WTC11 (cell line): ENCODE measurements at places on chromosomes 6 and 20. TPM values are rescaled to one million over a fixed set of nuclear protein-coding genes. Genes with fewer than 3 reads are reported as not detected.

DNA sequence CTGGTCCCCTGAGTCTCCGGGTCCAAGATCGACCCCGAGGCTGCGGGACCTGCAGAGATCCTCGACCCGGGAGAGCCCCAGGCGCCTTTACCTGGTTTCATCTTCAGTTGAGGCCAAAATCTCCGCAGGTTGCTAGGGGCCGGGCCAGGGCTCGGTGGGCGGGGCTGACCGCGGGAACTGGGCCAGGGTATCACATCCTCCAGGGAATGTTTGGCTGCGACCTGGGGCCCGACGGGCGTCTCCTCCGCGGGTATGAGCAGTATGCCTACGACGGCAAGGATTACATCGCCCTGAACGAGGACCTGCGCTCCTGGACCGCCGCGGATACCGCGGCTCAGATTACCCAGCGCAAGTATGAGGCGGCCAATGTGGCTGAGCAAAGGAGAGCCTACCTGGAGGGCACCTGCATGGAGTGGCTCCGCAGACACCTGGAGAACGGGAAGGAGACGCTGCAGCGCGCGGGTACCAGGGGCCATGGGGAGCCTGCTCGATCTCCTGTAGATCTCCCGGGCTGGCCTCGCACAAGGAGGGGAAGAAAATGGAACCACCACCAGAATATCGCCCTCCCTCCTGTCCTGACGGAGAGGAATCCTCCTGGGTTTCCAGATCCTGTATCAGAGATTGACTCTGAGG lies 53.8 kb upstream of the POLR1H start:
- no peaks in the 10 kb centered on the region; the same call in 1 of the 2 replicates for H3K36me3 ChIP-seq
- peaks cover 9% of the 10 kb centered on the region for H3K4me1 ChIP-seq
- peak overlapping the region; percentile 75 for H3K4me3 ChIP-seq
- H3K27ac ChIP-seq, result no peak overlapping the region
- peaks cover 83% of the 10 kb centered on the region for H3K27me3 ChIP-seq

Gene XKR7
- 2.3 to 2.6 TPM (median 2.5 TPM) in 3 replicates for total RNA-seq

DNA sequence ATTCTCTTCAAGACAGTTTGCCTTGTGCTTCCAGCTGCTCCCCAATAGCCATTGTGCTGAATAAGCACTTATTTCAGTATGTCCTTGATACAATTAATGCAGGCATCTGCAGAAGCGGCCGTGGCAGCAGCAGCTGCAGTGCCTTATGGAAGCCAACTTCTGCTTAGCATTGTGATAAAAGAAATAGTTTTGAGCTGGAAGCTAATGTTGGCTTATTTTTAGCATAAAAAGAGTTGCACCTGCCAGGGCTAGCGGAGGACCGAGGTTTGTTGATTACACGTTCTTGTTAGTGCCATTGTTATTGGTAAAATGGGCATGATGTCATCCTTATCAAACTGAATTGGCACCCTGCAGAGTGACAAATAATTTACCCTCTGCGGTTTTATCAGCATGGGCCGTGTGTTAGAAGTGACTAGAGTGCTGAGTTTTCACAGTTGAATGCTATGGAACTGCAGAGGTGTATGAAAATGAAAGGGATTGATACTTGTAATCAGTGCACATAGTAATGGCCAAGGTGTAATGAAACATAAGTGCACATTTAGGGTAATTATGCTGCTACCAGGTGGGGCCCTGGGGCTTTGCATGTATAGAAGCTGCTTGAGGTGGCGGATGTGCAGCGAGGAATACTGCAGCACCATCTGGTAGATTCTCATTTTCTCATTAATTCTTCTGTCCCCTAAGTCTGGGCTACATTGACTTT lies 334.3 kb downstream of the CDKAL1 start:
- no peak for DNase-seq
- peaks cover 76% of the 10 kb centered on the region for H3K4me1 ChIP-seq
- H3K36me3 ChIP-seq, result no peaks in the 10 kb centered on the region
- peak overlapping the region; percentile 31 for H3K4me3 ChIP-seq
- no peaks in the 10 kb centered on the region for H3K27me3 ChIP-seq
- peak overlapping the region; percentile 66 for H3K27ac ChIP-seq

DNA sequence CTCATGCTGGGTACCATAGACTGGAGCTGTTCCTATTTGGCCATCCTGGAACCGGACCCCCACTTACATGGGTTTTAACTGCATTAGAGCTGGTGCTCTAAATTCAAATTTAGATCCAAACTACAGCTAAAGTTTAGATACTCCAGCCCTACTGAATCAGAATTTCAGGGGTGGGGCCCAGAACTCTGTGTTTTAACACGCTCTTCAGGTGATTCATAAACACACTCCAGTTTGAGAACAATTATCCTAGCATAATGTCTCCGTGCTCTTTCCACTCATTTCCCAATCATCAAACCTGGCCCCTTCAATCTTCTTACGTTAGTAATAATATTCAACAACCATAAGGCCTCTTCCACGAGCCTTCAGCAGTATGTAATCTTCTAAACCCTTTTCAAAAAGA lies 15.3 kb downstream of the TRPC4AP start:
- no peak overlapping the region for H3K27ac ChIP-seq
- H3K4me1 ChIP-seq, result 0 out of 2 replicates have a peak, but pooled peaks cover 4% of the 10 kb centered on the region
- no peak for DNase-seq
- H3K36me3 ChIP-seq, result peaks cover 59% of the 10 kb centered on the region
- H3K27me3 ChIP-seq, result no peaks in the 10 kb centered on the region; the same call in 1 of the 2 replicates
- H3K4me3 ChIP-seq, result no peak overlapping the region

DNA sequence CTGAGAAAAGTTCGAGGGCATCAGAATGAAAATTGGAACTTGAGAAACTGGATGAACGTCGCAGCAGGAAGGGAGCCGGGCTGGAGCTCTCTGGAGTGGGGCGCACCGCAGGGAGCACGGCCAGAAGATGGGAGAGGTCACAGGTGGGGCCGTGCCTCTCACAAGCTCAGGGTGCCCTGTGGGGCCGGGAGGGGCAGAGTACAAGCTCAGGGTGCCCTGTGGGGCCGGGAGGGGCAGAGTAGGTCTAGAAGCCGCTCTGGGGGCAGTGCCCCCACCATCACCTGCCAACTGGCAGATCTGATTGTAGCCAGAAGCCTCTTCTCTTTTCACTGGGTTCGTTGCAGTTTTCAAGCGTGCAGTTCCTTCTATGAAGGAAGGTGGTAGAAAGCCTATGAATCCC lies 61.1 kb upstream of the SNX9 start:
- peaks cover 48% of the 10 kb centered on the region for H3K4me1 ChIP-seq
- peaks cover 4% of the 10 kb centered on the region; the same call in 1 of the 2 replicates for H3K27me3 ChIP-seq
- H3K4me3 ChIP-seq, result no peak overlapping the region
- H3K27ac ChIP-seq, result peak overlapping the region; percentile 83
- H3K36me3 ChIP-seq, result no peaks in the 10 kb centered on the region

GRCh38 chr20:47125508-47125757 lies 230.8 kb downstream of the EYA2 start:
- no peaks in the 10 kb centered on the region for H3K27me3 ChIP-seq
- H3K4me3 ChIP-seq, result no peak overlapping the region
- peaks cover 8% of the 10 kb centered on the region for H3K4me1 ChIP-seq
- no peaks in the 10 kb centered on the region for H3K36me3 ChIP-seq

Gene ARMC12
- 1.0 to 2.0 TPM (median 1.4 TPM) in 3 replicates for total RNA-seq

- no peak overlapping the region for H3K4me3 ChIP-seq
- no peak for DNase-seq
- H3K27me3 ChIP-seq, result peaks cover 4% of the 10 kb centered on the region; the same call in 1 of the 2 replicates
- no peak overlapping the region; the same call in 1 of the 2 replicates for H3K27ac ChIP-seq
- H3K36me3 ChIP-seq, result peaks cover 14% of the 10 kb centered on the region
- peaks cover 12% of the 10 kb centered on the region for H3K4me1 ChIP-seq
Observed at GRCh38 chr20:12969071-12969669, 39.6 kb upstream of the SPTLC3 start.

GRCh38 chr20:64210656-64211369 lies 44.7 kb upstream of the PCMTD2 start:
- no peak for DNase-seq
- H3K27ac ChIP-seq, result no peak overlapping the region
- no peak overlapping the region for H3K4me3 ChIP-seq
- no peaks in the 10 kb centered on the region for H3K27me3 ChIP-seq
- no peaks in the 10 kb centered on the region for H3K4me1 ChIP-seq
- no peaks in the 10 kb centered on the region for H3K36me3 ChIP-seq
